ENCODE measurements at places on chromosomes 1 and 21. TPM values are rescaled to one million over a fixed set of nuclear protein-coding genes. Genes with fewer than 3 reads are reported as not detected.

The IKBKE gene
- total RNA-seq, result 0.94 TPM

The TCEA3 gene
- total RNA-seq, result 2.2 TPM

The S100A7A gene
- not detected for total RNA-seq

The TFF1 gene
- total RNA-seq, result not detected

The MROH7 gene
- total RNA-seq, result 2.5 TPM

The IL22RA1 gene
- total RNA-seq, result not detected

The AMIGO1 gene
- total RNA-seq, result 13.1 TPM

The GBP7 gene
- not detected for total RNA-seq

The CAPN8 gene
- total RNA-seq, result not detected

The SPEN gene
- total RNA-seq, result 122 TPM

The MEF2D gene
- 10.0 TPM for total RNA-seq

The KCNA2 gene
- total RNA-seq, result 8.8 TPM

The PTPN22 gene
- total RNA-seq, result 0.63 TPM

The DIRAS3 gene
- 1.9 TPM for total RNA-seq
